Activated CD8-positive, alpha-beta T cell treated with anti-CD3 and anti-CD28 coated beads, Interleukin-2, amount 10 ng/mL, durations not matched to agents 7 days and 5 days (primary cell): ENCODE measurements at places on chromosomes 2 and 18.

GRCh38 chr2:2173633-2174032 lies 157.4 kb downstream of the MYT1L start:
- no peaks in the 10 kb centered on the region for H3K36me3 ChIP-seq
- no peaks in the 10 kb centered on the region for H3K4me1 ChIP-seq

DNA sequence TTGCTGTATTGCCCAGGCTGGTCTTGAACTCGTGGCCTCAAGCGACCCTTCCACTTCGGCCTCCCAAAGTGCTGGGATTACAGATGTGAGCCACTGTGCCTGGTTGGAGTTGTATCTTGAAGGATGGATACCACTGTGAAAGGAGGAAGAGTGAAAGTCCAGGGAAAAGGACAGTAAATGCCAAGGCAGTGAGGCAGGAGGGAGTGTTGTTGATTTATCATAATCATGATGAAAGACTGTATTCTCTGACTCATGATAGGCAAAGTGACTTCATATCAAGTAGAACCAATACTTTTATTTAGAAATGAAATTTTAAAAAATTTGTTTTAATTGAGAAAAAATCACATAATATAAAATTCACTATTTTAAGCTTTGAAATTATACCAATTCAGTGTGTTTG lies 162.3 kb downstream of the ARHGAP28 start:
- H3K27ac ChIP-seq = no peak overlapping the region
- H3K4me1 ChIP-seq = no peaks in the 10 kb centered on the region
- no peaks in the 10 kb centered on the region for H3K36me3 ChIP-seq

GRCh38 chr18:58057291-58057965 lies 13.4 kb downstream of the NEDD4L start:
- no peak for DNase-seq
- no peaks in the 10 kb centered on the region for H3K36me3 ChIP-seq
- H3K4me1 ChIP-seq = no peaks in the 10 kb centered on the region
- H3K27me3 ChIP-seq = peaks cover 2% of the 10 kb centered on the region

DNA sequence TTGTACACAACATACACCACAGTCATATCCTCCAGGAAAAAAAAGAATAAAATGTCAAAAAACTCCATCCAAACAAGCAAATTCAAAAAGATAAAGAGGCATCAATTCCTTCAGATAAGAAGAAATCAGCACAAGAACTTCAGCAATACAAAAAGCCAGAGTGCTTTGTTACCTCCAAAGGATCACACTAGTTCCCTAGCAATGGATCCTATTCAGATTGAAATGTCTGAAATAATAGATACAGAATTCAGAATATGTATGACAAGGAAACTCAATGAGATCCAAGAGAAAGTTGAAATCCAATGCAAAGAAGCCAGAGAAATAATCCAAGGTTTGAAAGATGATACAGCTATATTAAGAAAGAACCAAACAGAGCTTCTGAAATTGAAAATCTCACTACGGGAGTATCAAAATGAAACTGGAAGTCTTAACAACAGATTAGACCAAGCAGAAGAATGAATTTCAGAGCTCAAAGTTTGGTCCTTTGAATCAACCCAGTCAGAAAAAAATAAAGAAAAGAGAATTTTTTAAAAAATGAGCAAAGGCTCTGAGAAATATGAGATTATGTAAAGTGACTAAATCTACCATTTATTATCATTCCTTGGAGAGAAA lies 80.6 kb downstream of the TRABD2A start:
- no peak for DNase-seq
- H3K36me3 ChIP-seq = peaks cover 16% of the 10 kb centered on the region
- H3K4me1 ChIP-seq = peaks cover 13% of the 10 kb centered on the region
- peak overlapping the region; percentile 26 for H3K4me3 ChIP-seq

GRCh38 chr2:12031866-12032265 lies 285.4 kb downstream of the LPIN1 start:
- no peaks in the 10 kb centered on the region for H3K36me3 ChIP-seq
- no peak overlapping the region for H3K4me3 ChIP-seq
- peaks cover 10% of the 10 kb centered on the region for H3K4me1 ChIP-seq
- DNase-seq = no peak

DNA sequence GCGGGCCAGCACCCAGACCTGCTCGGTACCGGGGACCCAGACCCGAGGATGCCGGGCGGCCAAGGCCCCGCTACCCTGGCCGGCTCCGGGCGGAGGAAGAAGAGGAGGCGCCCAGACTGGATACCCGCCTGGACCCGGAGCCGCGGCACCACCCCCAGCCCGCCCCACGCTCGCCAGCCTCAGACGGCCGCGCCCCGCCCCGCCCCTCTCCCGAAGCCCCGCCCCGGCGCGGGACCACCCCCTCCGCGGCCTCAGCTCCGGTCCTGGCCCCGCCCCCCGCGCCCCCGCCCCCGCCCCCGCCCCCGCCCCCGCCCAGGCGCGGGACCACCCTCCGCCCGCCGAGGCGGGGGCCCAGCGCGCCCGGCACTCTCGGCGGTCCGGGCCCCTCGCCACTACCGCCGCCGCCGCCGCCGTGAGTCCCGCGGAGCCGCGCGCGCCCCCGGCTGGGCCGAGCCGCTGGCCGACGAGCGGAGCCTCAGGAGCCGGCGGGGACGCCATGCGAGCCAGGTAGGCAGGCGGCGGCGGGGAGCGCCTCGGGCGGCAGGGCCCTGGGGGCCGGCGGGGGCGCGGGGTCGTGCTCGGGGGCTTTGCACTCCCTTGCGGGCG lies at the start of gene SH3BP4:
Gene SH3BP4 (plus strand): TSS at position 354 of the 606 bp plus-strand sequence. CDS start 82,986 bp downstream, outside the sequence.
- peak within 1 kb of the TSS; percentile 67 for H3K4me3 ChIP-seq
- DNase-seq = peak; percentile 37
- peaks cover 2% of the 10 kb centered on the region for H3K4me1 ChIP-seq

DNA sequence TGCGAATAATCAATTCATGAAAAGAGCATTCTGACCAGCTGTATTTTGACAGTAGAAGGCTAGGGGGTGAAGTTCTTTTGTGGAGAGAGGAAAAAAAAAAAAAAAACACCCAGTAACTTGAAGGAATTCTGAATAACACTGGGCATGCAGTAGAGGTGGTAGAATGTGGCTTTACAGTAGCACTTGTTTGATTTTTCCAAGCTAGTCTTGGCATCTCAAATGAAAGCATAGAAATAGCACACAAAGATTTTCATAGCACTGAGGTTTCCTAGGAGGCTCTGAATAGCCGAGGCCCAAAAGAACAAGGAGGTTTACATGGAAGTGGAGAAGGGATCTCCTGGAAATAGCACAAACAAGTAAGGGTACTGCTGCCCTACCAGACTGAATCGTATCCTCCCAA lies 470.2 kb upstream of the CDH20 start:
- DNase-seq = no peak
- H3K4me3 ChIP-seq = no peak overlapping the region
- no peaks in the 10 kb centered on the region for H3K4me1 ChIP-seq
- no peak overlapping the region for H3K27ac ChIP-seq

GRCh38 chr2:205775097-205775877 lies 93.0 kb downstream of the NRP2 start:
- no peak overlapping the region for H3K27ac ChIP-seq
- no peak overlapping the region for H3K4me3 ChIP-seq
- H3K4me1 ChIP-seq = peaks cover under 1% of the 10 kb centered on the region
- H3K36me3 ChIP-seq = no peaks in the 10 kb centered on the region
- no peak for DNase-seq
- H3K27me3 ChIP-seq = peaks cover 37% of the 10 kb centered on the region

DNA sequence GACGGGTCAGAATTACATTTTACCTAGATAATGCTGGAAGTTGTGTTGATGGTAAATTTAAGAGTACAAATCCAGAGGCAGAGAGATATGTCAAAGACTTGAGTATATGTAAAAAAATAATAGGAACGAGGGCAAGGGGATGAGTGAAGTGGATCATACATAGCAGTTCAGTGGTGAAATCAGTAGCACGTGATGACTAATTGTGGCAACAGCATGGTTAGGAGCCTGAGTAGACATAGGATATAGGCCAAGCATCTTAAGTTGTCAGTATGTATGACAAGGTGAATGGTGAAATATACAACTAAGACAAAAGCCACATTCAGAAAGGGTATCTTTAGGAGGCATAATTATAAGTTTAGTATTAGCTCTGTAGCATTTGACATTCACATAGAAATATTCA lies 826.5 kb upstream of the PIK3C3 start:
- no peak overlapping the region for H3K27ac ChIP-seq
- DNase-seq = no peak
- H3K4me3 ChIP-seq = no peak overlapping the region
- no peaks in the 10 kb centered on the region for H3K4me1 ChIP-seq

DNA sequence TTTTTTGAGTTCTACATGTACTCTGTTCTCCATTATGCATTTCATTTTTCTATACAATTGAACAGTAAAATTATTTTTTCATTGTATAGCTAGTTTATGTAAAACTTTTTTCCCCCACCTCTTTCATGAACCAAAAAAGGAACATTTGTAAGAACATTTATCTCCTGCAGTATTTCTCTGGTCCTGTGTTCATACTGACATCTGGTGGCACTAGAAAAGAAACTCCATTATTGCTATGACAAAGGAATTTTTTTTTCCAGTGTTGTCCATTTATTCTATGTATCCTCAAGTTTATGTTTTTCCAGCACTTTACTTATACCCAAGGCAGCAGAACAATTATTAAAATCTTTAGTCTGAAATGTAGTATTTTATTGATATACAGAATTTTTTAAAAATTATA lies 27.4 kb upstream of the CHAC2 start:
- H3K4me1 ChIP-seq = no peaks in the 10 kb centered on the region
- H3K4me3 ChIP-seq = no peak overlapping the region
- H3K27ac ChIP-seq = no peak overlapping the region
- no peaks in the 10 kb centered on the region for H3K27me3 ChIP-seq

DNA sequence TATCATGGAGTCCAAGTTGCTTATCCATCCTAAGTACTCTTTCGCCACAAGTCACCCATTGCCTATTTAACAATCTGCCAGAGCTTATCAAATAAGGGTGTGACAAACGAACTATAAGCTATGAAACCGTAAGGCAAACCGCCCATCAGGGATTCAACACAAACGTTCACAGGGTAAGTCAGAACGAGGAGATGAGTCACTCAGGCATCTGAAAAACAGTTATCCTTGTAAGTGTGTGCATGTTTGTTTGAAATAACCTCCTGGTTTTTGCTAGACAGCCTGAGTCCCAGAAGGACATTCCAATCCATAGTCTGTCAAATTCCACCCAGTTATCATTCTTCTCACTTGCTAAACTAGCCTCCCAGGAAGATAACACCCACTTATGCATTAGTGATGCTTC lies 299.1 kb downstream of the PAX3 start:
- no peak for DNase-seq
- H3K27ac ChIP-seq = no peak overlapping the region
- no peaks in the 10 kb centered on the region for H3K36me3 ChIP-seq
- no peak overlapping the region for H3K4me3 ChIP-seq
- H3K27me3 ChIP-seq = no peaks in the 10 kb centered on the region

- H3K36me3 ChIP-seq = no peaks in the 10 kb centered on the region
- H3K27ac ChIP-seq = no peak overlapping the region
- peaks cover 9% of the 10 kb centered on the region for H3K27me3 ChIP-seq
- H3K4me1 ChIP-seq = no peaks in the 10 kb centered on the region
- H3K4me3 ChIP-seq = no peak overlapping the region
Measured at GRCh38 chr2:172710584-172711047, 25.0 kb upstream of the RAPGEF4 start.

DNA sequence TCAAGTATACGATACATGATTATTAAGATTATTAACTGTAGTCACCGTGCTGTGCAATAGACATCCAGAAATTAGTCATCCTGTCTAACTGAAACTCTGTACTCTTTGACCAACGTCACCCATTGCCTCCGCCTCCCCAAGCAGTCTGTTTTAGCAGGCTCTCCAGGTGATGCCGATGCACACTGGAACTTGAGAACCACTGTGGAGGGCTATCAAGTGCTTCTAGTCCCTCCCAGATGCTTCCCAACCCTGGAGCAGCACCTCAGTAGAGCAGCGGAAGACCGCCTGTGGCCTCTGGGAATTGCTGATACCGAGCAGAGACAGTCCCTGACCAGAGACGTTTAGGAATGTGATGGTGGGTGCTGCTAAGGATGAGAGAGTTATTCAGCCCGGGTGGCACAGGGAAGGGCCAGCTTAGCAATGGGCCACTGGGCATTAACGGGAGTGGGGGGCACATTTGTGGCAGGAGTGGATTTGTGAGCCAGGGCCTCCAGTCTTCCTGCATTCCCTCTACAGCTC lies 50.7 kb downstream of the LIPG start:
- no peak overlapping the region for H3K27ac ChIP-seq
- no peak for DNase-seq
- no peaks in the 10 kb centered on the region for H3K36me3 ChIP-seq

- peaks cover 85% of the 10 kb centered on the region for H3K27me3 ChIP-seq
- H3K4me3 ChIP-seq = no peak overlapping the region
- DNase-seq = peak; percentile 12
- peaks cover 3% of the 10 kb centered on the region for H3K36me3 ChIP-seq
Measured at GRCh38 chr2:19355014-19355405, 3.4 kb downstream of the OSR1 start.

GRCh38 chr2:26355038-26355995 lies 8.7 kb upstream of the ADGRF3 start:
- H3K27ac ChIP-seq = no peak overlapping the region
- H3K4me3 ChIP-seq = no peak overlapping the region
- no peak for DNase-seq
